ENCODE measurements at places on chromosomes 3 and 15.

- no peak for DNase-seq
Measured at GRCh38 chr15:28023933-28024888, 74.9 kb downstream of the OCA2 start.

- no peak for DNase-seq
Measured at GRCh38 chr3:194541483-194541882, 54.7 kb upstream of the ATP13A3 start.

DNA sequence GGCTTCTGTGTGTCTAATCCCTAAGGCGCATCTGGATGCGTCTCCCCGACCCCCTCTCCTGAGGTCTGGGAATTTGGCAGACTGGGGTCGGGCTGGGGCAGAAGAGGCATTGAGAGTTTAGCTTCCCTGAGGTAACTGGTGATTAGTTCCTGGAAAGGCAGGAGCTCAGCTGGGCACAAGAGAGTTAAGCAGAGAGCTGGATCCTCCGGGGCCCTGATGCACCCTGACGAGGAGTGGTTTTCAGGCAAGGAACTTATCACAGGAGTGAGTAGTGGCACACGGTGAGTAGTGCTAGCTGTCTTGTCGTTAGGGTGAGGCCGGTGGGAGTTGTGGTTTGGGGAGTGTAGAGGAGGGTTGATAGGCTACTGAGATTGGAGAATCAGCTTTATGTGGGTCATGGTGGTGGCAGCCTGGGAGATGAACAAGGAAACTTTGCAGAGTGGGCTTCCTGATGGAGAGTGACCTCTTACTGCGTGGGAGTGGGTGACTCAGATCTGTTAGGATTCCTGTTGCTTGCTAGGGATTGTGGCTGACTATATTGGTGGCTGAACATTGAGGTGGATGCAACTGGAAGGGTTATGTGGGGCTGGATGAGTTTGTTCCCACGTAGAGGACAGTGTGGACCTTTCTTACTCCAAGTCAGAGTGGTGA lies 897 bp downstream of the RAD54L2 start:
- peak; percentile 48 for DNase-seq

DNA sequence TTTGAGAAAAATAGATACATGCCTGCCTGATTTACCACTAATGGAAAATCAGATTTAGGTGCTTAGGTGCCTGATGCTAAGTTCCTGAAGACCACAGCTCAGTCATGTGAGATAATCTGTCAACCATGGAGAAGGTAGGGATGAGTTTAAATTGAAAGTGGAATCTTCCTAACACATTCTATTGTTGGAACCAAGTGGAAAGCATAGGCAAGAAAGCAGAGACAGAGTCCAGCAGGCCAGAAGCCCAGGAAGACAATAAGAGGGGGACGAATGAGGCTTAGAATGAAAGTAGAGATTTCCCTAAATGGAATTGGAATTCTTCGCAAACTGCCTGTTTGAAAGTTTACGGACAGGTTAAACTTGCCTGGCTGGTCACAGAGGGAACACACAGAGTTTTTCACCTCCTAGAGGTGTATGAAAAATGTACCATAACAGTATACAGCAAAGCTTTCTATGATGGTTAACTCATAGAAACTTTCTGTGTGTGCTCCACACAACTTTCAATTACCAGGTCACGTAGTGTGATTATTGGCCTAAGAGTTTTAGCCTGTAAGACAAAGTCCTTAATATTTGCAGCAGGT lies 453.8 kb upstream of the KCNMB2 start:
- no peak for DNase-seq

DNA sequence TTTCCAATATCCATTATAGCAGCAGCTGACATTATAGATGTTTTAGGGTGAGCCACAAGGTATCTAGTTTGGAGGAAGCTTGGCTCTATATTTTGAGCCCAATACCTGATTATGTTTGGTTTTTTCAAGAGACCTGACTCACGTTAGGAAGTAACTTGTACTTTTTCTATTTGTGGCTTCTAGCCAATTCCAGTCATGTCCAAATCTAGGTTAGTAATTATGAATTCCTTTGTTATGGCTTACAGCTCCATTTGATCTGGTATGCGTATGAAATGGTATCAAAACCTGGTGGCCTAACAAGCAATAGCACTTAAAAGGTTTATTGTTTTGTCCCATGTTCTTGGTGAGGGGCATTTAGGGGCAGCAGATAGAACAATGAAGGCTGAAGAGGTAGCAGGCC lies 115.9 kb downstream of the TOP2B start:
- no peak for DNase-seq

- DNase-seq: no peak
Measured at GRCh38 chr3:31476209-31476608, 56.5 kb upstream of the STT3B start.

GRCh38 chr15:28006116-28006905 lies 92.8 kb downstream of the OCA2 start:
- DNase-seq: no peak

GRCh38 chr3:157819270-157820156 lies 286.7 kb downstream of the SHOX2 start:
- DNase-seq: no peak

DNA sequence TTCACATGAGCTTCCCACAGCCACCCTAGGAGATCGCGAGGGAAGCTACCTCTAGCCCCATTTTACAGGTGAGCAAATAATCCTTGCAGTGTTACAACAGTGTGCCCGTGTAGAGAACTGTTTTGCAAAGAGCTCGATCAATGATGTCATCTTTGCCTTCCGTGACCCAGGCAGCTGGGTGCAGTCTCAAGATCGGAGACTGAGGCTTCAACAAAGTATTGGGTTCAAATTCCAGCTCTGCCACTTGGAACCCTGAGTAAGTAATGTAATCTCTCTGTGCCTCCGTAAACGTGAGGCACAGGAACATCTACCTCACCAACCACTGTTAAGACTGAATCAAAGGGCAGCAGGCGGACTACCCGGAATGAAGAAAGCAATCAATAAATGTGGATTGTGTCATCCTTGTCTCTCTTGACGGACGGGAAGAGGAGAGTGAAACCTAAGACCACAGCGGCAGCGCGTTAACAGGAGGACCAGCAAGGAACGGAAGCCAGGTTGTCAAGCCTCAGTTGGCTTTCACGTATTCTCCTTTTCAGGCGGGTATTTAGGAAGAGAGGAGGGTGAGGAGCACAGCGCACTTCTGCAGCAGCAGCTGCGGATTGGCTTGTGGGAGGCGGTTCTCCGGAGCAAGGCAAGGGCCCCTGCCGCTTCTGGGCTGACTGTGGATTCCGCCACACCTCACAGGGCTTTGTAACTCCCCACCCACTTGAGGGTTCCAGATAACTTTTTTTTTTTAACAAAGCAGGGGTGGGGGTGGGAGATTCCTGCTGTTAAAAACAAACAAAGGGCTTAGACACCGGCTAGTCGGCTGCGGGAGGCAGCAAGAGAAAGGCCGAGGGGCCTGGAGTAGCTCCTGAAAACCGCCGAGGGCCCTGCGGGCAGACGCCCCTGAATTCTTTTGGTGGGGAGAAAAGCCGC lies 1.5 kb upstream of the SMAD3 start:
- peak; percentile 81 for DNase-seq

DNA sequence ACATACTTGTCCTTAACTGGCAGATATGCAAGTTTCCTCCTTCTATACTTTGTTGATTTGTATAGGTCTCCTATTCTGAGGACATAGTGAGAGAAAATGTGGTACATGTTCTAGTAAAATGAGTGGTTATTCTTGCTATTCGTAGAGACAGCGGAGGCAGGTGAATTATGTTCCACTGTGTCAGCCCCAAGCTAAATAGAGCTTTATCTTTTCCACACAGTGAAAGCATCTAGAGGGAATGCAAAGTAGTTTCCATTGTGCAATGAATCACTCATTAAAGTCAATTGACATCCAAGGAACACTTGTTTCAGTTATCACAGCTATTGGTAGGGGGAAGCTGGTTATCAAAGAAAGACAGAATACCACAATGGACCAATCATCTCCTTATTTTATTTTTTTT lies 262.4 kb downstream of the NLGN1 start:
- DNase-seq: no peak

DNA sequence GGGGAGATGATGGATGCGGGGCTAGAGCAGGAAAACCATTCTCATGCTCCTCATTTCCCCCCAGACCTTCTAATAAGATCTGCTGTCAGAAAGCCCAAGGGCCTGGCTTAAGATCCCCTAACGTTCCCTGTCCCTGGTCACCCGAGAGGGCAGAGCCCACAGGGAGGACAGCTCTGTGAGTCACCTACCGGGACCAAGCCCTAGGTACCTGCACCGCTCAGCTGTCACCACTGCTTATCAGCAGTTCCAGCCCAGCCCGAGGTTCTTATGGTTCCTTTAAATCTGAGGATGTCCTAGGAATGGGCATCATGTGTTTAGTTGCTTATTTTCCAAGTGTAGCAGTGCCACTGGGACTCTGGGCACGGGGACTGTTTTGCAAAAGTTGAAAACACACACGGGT lies 53.0 kb downstream of the ATP10A start:
- DNase-seq: no peak

DNA sequence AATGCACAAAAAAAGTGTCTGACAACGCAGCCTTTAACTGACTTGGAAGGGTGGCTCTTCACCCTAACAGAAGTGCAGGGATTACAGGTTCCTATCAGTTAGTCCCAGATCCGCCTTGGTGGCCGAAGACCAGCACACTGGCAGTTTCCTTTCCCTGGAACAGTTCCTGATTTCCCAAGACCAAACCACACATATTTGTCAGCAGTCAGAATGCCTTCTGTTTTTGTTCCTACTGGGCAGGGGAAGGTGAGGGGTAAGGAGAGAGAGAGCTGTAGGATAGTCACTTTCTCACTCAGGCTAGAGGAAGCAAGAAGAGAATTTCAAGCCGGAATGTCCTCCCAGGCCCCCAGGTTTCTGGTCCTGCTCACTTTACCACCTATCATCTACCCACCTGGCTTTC lies 9.2 kb downstream of the CXCR6 start:
- no peak for DNase-seq

DNA sequence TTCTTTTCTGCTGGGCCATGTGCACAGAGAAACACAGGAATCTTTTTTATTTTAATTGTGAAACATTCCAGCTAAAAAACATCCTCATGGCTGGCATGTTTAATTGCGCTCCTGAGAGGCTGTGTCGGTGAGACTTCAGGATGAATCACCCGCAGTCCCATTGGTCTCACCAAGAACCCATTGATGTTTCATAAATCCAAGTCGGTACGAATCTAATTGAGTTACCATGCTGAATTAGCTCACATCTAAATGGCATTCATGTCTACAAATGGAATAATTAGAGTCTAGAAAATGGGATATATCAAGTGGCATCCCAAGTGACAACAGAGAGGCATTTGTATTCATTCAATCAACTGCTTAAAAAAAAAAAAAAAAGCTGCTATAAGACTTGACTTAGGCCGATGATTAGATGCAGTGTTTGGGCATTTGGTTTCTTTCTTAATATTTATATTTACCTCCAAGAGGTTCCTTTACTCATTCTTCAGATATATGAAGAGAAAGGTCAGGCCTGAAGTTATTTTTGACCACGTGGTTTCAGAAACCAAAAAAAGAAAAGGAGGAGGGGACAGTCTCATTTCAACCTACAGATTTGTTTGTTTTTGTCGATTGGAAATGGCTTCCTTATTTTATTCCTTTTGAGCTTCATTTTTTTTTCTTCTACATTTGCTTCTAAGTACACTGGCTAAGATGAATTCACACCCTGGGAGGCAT lies 79.1 kb upstream of the FOXB1 start:
- DNase-seq: no peak

- DNase-seq: peak; percentile 19
Measured at GRCh38 chr3:66236281-66236680, 15.5 kb downstream of the SLC25A26 start.

DNA sequence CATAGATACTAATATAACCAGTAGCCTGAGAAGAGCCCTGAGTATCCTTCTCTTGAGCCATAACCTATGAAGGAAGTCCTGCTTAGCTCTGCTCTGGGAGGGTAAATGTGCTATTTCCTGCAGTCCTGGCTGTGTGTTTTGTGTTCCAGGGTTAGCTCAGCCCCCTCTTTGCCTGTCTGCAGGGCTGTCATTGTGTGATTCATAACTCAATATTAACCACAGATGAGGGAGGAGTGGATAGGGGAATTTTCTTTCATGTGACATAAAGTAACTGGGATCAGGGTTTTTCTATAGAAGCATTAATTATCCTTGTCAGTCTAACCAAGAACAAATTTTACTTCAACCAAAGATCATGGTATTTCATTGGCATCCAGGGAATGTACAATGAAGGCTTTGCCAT lies 183.3 kb upstream of the ZBTB20 start:
- DNase-seq: no peak

DNA sequence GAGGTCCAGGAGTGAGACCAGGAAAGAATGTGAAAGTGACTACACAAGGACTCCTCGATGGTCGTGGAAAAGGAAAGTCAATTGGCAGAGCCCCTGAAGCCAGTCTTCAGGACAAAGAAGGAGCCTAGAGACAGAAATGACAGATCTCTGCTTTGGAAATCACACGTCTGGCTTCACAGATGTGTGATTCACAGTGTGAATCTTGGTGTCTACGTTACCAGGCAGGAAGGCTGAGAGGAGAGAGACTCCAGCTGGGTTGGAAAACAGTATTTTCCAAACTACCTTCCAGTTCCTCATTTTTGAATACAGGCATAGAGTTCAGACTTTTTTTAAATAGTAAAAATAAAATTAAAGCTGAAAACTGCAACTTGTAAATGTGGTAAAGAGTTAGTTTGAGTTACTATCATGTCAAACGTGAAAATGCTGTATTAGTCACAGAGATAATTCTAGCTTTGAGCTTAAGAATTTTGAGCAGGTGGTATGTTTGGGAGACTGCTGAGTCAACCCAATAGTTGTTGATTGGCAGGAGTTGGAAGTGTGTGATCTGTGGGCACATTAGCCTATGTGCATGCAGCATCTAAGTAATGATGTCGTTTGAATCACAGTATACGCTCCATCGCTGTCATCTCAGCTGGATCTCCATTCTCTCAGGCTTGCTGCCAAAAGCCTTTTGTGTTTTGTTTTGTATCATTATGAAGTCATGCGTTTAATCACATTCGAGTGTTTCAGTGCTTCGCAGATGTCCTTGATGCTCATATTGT lies 6.0 kb downstream of the CCR2 start:
- DNase-seq: no peak

DNA sequence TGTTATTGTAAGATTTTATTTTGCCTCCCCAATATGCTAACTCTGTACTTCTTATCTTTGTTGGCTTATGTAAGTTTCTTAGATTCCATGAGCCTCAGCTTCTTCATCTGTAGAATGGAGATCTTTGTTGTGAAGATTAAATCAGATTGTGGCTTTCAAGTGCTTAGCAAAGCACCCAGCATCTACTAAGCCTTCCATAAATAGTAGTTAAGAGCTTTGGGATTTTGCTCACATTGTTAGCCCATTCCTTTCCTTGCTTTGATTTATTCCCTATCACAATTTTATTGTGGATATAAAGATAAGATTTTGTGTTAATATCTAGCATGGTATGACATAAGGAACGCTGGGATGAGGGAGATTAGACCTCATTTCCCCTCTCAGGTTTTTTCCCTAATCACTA lies 501.4 kb downstream of the PYDC2 start:
- no peak for DNase-seq

GRCh38 chr15:32905481-32905880 lies 187.7 kb downstream of the GREM1 start:
- DNase-seq: no peak

GRCh38 chr15:67808821-67809220 lies 16.5 kb upstream of the SKOR1 start:
- no peak for DNase-seq

All from Jurkat, Clone E6-1 (cell line).